ENCODE measurements at places on chromosomes 16 and 17.

DNA sequence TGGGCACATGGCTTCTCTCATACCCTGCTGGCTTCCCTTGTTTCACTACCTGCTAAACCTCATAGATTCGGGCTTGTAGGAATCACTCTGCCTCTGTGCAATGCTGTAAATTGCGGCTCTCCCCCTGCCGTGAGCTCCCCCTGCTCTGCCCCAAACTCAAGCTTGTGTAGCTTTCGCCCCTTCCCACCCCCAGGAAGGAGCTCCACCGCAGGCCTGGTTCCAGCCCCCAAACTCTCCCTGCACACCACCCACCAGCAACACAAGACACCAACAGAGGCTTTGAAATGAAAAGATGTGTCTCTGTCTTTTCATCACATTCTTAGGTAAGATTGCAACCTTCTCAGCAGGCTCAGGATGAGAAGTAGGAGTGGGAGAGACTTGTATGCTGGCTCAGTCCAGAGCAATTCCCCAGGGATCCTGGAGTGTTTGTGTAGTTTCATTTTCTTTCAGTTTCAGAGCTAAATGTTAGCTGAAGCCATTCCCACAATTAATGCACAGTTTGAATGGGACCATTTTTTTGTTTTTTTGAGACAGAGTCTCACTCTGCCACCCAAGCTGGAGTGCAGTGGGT lies 14.2 kb downstream of the CX3CL1 start:
- no peak for DNase-seq

DNA sequence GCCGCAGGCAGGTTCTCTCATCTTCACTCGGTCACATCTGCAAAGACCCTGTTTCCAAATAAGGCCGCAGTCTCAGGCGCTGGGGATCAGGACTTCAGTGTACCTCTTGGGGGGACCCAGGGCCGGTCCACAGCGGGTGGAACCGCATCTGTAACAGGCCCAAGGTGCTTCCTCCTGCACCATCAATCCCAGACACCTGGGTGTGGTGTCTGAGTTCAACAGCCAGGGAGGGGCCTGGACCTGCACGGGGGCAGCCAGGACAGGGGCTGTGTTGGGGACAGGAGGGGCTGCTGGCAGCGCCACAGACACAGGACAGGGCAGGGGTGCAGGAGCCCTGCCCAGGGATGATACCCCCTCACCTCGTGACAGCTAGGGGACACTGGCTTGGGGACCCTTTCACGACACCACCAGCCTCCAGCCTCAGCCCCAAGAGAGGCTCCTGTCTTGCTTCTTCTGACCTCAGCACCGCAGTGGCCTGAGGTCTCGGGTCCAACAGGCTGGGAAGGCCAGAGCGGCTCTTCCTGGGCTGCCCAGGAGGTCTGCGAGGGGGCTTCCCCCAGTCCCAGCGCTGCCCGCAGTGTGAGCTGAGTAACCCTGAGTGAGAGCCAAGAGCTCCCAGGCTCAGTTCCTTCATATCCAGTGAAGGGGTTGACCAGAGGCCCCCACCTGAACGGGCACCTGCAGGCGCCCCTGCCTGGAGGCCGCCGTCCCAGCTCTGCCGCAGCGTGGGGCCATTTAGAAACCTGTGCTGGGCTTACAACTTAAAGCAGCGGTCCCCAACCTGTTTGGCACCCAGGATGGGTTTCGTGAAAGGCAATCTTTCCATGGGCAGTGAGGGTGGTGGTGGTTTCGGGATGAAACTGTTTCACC lies 30.7 kb upstream of the BAHCC1 start:
- DNase-seq, result no peak

DNA sequence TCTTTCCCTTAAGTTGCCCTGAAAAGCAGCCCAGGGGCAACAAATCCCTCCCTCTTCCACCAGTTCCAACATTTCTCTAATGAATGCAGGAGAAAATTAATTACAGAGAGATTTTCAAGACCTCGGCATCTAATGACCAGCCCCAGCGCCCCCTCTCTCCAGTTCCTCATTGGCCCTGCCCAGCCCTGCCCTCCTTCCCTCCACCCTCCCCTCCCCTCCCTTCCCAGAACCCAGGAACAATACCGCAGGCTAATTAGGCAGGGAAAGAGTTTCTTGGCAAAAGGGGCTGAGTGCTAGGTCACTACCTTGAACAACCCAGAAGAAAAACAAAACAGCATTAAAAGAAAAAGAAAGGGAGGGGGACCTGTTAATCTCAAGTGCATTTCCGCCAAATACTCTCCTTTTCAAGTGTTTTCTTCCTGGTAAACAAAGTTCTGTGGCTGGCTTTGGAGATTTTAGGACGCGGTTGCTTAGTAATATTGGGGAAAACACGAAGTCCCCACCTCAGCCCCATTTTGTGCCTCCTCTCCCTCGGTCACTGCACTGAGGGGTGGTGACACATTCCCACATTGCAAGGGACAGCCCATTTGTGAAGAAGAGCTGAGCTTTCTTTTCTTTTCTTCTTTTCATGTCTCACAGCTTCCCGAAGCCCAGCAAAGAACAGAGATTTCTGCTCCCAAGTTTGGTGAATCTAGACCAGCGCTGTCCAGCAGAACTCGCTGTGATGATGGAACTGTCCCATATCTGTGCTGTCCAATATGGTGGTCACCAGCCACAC lies 215.4 kb downstream of the SOX9 start:
- no peak for DNase-seq

GRCh38 chr16:75789237-75789636 lies 62.9 kb upstream of the CPHXL start:
- peak; percentile 65 for DNase-seq

- no peak for DNase-seq
Observed at GRCh38 chr17:80045703-80046102, 9.3 kb downstream of the CCDC40 start.

GRCh38 chr17:63178530-63178929 lies 212.5 kb downstream of the TANC2 start:
- no peak for DNase-seq

DNA sequence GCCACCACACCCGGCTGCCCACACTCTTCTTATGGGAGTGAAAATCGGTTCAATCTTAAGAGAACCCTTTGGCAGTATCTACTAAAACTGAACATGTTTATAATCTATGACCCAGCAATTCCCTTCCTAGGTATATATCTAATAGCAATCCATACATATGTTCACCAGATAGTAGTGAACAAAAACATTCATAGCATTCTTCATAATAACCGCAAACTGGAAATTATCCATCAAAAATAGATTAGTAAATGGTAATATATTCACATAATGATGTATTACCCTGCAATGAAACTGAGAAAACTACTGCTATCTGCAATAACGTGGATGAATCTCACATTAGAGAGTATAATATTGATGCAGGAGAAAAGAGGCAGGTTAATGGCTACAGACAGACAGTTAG lies 23.1 kb downstream of the COPRS start:
- no peak for DNase-seq

GRCh38 chr17:63032142-63032541 lies 66.1 kb downstream of the TANC2 start:
- no peak for DNase-seq

DNA sequence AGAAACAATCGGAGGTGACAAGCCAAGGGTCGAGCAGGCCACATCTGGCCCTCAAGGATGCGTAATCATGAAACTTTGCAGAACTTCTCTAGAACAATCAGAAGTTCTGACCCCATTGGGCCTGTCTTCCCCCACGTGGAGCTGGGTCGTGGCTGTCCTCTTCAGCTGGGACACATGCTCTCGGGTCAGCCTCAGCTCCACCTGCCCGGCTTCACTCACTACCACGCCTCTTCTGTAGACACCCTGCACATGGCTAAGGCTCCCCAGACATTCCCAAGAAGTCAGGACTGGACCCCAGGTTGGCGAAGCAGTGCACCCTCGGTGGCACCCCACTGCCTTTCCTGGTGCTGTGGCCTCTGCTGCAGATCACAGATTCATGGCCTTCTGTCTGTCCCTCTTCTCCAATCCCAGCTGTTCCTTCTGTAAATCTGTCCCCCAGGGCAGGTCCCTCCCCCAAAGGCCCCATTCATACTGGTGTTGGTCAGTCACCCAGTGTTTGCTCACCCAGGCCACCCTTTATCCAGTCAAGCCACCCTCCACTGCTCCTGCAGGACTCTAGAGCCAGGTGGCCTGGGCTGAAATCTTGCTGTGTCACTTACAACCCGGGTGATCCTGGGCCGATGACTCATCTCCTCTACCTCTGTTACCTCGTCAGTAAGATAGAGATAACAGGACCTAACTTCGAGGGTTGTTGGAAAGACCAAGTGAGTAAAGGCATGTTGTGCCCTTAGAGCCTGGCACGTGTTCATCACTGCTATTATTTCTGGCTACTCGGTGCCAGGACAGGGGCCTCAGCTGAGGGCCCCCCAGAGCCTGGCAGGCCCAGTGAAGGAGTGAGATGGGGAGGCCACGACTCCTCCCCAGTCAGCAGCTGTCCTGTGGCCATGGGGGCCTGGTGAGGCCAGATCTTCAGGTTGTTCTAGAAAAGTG lies 1.4 kb upstream of the SLC5A11 start:
- DNase-seq, result peak; percentile 14

- DNase-seq, result no peak
Observed at GRCh38 chr16:64380751-64381150, 741.1 kb downstream of the CDH11 start.

DNA sequence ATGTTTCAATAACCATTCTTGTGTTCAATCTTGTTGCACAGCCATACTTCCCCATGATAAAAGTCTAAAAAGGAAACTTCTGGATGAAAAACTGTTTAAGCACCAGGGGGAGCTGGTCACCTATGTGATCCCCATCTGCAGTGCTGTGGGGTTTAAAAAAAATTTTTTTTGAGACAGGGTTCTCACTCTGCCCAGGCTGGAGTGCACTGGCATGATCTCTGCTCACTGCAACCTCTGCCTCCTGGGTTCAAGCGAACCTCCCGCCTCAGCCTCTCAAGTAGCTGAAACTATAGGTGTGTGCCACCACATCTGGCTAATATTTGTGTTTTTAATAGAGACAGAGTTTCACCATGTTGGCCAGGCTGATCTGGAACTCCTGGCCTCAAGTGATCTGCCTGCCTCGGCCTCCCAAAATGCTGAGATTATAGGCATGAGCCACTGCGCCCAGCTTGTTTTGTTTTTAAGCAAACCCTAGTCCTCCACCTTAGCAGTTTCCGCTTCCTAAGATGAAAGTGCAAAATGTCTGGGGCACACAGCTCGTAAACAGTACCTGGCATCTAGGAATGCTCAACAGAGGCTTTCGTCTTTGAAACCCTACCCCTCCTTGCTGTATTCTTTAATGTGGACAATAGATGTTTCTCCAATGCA lies 25.4 kb downstream of the DNAJA2 start:
- DNase-seq, result peak; percentile 59

GRCh38 chr17:75505640-75506039 lies 9.7 kb downstream of the CASKIN2 start:
- DNase-seq, result no peak

GRCh38 chr17:64992325-64992802 lies 64.2 kb downstream of the GNA13 start:
- DNase-seq, result peak; percentile 21

DNA sequence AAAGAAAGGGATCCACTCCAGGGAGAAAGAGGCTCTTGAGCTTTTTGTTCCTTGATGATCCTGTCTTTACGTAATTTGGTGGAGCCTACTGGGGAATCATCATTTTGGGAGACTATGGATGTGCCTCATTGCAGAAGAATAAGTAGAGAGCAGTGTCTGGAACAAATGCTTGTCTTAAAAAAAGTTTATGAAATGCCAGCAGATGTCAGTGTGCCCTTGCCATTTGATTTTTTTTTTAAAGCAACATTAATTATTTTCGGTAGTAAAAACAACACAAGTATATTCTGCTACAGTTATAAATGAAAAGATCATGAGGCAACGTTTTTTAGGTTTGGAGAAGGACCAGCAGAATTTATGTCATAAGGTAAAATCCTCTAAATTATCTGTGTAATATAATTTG lies 934.8 kb upstream of the EEF2KMT start:
- DNase-seq, result no peak

GRCh38 chr17:74054249-74054648 lies 149.2 kb upstream of the RPL38 start:
- no peak for DNase-seq

- DNase-seq, result no peak
Observed at GRCh38 chr16:85620374-85620773, 7.3 kb downstream of the GSE1 start.

DNA sequence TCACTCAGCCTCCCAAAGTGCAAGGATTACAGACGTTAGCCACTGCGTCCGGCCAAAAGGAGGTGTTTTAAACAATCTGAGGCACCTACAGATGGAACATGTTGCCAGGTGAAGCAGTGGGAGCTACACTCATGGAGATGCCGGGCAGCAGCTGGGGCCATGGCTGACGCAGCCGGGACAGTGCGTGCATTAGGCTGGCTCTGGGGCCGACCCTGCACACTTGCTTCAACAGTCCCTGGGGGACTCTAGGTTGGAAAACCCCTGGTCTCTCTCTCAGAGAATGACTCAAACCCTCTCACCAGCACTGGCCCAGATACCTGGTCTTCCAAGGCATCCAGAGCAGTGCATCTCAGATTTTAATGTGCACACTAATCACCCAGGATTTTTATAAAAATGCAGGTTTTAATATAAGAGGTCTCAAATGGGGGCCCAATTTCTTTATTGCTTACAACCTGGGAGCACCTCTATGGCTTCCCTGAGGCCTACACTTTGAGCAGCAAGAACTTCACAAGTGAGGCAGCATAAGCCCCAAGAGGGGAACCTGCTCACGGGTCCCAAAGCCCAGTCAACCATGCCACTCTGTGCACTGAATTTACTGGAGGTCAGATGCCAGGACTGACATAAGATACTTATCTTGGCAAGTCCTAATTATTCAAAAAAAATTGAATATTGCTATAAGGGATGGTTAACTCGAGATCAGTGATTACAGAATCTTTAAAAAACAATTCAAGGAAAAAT lies 70.8 kb upstream of the TRAP1 start:
- DNase-seq, result no peak

DNA sequence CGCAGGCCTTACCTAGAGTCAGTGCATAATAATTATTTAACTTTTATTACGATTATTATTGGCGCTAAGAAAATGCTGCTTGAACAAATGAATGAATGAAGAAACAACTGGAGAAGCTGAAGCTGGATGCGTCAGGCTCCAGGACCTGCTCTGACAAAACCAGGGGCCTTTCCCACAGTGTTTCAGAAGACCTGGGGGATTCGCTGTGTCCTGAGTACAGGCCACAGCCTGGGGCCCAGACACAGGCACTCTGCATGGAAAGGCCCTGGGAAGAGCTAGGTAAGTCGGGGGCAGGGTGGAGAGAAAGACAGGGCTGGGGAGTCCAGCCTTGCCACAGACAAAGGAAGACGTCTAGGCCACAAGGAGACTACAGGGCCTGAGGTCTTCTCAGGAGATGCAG lies 226.1 kb downstream of the ZNF423 start:
- no peak for DNase-seq

DNA sequence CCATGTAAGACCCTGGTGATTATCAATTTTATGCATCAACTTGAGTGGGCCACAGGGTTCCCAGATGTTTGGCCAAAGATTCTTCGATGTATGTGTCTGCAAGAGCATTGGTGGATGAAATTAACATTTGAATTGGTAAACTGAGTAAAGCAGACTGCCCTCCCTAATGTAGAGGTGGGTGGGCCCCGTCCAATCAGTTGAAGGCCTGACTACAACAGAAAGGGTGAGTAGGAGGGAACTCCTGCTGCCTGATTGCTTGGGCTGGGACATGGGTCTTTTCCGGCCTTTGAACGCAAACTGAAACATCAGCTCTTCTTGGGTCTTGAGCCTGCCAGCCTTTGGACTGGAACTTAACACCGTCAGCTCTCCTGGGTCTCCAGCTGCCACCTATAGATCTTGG lies 90.6 kb downstream of the BMERB1 start:
- no peak for DNase-seq

Data from common myeloid progenitor, CD34-positive (primary cell).